COLO829 (cell line): ENCODE measurements at places on chromosomes 11 and 22.

DNA sequence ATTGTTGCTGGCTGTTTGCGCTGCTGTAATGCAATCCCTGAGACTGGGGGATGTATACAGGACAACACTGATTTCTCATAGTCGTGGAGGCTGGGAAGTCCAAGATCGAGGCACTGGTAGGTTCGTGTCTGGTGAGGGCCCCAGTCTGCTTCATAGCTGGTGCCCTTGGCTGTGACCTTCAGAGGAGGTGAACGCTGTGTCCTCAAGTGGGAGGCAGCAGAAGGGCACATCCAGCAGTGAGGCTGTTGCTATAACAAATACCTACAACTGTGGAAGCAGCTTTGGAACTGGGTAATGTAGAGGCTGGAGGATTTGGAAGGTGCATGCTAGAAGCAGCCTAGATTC, 21.3 kb downstream of the KRTAP5-5 start:
- DNase-seq, result no peak

DNA sequence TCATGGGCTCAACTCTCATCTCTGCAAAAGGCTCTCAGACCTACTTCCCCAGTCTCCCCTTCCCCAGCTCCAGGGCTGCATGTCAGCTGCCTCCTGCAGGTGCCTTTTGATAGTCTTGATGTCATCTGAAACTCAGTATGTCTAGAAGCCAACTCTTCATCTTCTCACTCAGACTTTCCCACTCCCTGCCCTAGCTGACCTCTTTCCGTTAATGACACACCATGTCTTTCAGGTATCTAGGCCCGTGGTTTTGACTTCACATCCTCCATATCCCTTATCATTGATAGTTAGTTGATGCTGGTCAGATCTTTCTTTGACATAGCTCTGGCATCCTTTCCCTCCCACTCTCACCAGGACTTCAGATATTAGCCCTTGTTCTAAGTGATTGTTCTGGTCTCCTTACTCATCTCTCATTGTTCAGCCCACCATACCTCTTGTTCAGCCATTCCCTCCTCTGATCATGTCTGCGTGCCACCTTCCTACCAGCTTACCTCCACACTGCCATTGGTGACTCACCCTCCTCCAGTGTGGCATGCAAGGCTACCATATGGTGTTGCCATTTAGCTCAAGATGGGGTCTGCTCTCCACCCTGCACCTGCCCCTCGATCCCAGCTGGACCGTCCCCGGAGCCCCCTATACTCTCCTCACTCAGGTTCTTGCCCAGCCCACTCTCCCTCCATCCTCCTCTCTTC, 18.4 kb downstream of the TTC12 start:
- no peak for DNase-seq

GRCh38 chr22:19886605-19887255, 32.1 kb upstream of the GNB1L start:
- no peak for DNase-seq

DNA sequence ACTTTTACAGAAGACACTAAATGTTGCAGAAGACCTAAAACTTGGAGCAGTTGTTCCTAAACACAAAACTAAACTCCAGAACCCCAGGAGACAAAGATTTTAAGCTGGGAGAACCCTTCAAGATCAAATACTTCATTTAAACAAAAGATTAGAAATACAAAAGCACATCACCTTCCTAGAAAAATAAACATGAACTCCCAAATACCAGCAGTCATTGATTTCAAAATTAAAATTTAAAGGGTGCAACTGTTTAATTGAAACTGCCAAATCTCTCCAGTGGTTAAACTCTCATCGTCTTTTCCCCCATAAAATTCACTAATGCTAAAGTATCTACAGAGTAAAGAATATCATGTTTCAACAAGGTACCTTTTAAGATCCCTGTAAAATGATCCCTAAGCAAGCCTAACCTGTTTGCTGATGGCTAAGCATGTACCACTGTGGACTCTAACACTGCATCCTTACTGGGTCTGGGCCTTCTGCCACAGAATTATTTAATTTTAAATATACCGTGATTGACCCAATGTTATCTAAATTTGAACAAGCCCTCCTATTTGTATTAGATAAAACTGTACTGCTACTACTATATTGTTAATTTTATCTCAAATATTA, 53.7 kb upstream of the CCDC34 start:
- no peak for DNase-seq

DNA sequence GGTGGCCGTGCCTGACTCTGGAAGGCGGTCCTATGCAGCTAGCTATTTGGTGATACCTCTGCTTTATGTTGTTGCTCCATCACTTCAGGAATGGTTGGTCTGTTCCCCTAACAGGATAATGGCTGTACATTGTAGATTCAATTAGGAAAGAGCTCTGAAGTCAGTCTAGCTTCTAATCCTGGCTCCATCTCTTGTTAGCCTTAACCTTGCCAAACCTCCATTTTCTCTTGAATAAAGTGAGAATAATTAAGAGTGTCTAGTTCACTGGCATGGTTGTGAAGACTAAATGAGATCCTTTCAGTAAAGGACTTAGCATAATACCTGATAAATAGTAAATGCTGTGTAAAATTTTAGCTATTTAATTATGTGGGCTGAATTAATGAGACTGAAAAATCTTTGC, 262.5 kb upstream of the ARHGAP20 start:
- no peak for DNase-seq

DNA sequence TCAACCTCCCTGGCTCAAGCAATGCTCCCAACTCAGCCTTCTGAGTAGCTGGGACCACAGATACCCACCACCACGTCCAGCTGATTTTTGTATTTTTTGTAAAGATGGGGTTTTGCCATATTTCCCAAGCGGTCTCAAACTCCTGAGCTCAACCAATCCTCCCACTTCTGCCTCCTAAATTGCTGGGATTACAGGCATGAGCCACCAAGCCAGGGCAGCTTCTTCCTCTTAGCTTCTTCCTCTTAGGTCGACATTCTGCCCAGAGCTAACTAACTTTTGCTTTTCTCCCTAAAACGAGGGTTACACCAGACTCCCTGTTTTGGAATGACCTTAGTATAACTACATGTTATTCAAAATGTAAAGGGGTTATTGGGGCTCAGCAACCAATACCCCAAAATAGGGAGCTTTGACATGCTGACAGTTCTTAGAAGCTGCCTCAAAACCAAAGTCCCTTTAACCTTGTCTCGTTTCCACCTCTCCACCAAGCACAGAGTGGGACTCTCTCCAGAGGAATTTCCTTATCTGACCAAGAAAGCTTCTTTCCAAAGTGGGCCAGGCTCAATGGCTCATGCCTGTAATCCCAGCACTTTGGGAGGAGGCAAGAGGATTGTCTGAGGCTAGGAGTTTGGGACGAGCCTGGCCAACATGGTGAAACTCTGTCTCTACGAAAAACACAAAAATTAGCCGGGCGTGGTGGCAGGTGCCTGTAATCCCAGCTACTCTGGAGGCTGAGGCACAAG, 7.0 kb downstream of the HPS5 start:
- no peak for DNase-seq

- no peak for DNase-seq
Observed at GRCh38 chr11:9274499-9275258, 9.5 kb upstream of the DENND5A start.

- DNase-seq, result peak; percentile 77
Observed at GRCh38 chr22:19974268-19974861, 32.7 kb upstream of the TXNRD2 start.

DNA sequence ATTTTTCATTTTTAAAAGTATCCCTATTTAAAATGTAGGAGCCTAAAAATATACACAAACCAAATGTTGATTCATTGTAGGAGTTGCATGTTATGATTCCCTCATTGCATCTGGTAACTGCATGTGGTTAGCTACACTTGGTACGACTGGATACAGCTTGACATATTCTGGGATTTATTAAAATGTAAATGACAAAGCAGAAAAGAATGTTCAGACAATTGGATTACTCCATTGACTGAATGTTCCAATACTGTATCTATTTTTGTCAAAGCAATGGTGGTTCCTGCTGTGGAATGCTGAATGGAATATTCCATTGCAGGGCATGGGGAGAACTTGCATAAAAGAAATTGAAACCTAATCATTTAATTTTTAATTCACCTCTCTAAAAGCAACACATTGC, 30.8 kb downstream of the BLID start:
- no peak for DNase-seq

- no peak for DNase-seq
Observed at GRCh38 chr11:5690216-5690615, 626 bp downstream of the TRIM22 start.

- DNase-seq, result no peak
Observed at GRCh38 chr11:35717520-35717919, 54.9 kb downstream of the TRIM44 start.

DNA sequence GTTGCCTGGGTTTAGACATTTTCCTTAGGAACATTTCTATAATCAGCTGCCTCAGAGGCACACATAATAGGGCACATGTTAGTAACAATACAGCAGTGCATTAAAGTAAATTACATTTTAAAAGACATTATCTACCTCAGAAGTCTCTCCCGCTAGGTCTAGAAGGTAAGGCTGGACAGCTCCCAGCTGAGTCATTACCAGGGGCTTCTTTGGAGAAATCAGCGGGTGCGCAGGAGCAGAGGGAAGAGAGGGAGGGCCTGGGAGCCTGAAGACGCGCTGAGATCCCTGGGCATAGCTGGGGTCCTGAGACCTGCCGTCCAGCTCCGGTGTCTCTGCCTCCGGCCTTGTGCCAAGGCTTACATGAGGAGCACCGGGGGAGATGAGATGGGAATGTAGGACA, 67.7 kb downstream of the TMPRSS5 start:
- DNase-seq, result no peak

DNA sequence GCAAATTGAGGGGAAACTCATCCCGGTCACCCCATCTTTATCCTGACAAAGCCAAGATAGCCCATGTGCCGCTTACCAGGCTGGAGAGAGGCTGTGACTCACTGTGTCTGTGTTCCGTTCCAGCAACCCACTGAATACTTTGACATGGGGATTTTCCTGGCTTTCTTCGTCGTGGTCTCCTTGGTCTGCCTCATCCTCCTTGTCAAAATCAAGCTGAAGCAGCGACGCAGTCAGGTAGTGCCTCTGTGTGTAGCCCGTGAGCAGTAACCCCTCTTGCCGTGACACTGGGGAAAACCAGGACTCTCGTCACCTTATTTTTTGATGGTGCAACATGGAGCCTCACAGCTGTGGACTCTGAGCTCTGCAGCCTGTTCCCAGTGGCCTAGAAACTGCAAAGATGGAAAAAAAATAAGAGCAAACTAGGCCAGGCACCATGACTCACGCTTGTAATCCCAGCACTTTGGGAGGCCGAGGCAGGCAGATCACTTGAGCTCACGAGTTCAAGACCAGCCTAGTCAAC, 16.9 kb downstream of the C22orf31 start:
- DNase-seq, result no peak

- DNase-seq, result no peak
Observed at GRCh38 chr11:113773092-113773415, 438 bp downstream of the ZW10 start.

GRCh38 chr11:134181707-134182106, 42.1 kb downstream of the NCAPD3 start:
- no peak for DNase-seq

DNA sequence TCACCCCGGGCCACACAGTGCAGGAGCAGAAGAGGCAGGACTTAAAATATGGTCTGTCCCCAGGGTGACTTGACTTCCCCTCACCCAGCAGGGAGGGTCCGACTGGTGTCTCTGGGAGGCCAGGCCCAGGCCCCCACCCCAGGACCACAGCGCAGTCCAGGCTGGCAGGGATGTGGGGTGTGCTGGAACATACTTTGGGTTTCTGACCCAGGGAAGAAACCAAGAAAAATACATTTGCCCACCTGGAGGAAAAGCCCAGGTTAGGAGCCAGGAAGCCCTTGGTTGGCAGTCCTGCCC, 5.2 kb downstream of the C1QTNF6 start:
- no peak for DNase-seq

- DNase-seq, result no peak
Observed at GRCh38 chr11:65184146-65184545, 2.4 kb downstream of the CAPN1 start.

DNA sequence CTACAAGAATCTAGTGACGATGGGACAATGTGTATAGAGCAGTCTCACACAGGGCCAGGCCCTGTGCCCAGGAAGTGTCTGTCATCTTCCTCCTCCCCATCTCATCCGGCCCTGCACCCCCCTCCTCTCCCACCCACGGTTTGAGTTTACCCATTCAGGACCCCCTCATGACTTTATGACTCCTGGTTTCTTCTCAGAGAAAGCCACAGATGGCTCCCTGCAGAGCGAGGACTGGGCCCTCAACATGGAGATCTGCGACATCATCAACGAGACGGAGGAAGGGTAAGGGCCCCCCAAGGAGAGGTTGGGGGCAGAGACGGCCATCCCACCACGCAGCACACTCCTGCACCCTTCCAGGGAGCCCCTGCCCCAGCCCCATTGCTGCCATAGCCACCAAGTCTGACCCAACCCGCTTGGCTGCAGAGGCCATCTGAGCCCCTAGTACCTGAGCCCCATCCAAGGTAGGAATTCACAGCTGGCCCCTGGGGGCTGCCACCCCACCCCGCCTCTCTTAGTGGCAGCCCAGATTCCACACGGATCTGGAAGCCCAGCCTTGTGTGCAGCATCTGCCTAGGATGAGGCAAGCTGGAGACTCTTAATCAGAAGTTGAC, 18.1 kb downstream of the TOM1 start:
- no peak for DNase-seq

- DNase-seq, result no peak
Observed at GRCh38 chr11:75024764-75025211, 36.1 kb downstream of the NEU3 start.

DNA sequence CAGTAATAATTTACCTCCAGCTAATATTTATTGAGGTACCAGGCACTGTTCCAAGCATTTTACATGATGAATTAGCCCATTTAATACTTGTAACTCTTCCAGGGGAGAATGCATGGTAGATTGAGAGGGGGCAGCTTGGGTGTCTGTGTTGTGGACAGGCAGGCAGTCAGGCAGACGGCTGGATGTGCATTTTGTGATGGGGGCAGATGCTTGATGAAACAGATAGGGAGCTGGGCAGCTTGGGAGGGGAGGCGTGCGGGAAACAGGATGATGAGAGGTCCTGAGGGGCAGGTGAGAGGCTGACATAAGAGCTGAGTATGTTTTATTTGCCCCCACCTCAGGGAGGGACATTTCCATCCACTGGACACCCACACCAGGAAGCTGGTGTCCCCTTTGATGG, 33.1 kb upstream of the SHISAL1 start:
- DNase-seq, result no peak
